Stimulated activated CD4-positive, alpha-beta T cell treated with anti-CD3 and anti-CD28 coated beads, Interleukin-4, amount 100 ng/mL, for 4 hours (primary cell): ENCODE measurements at places on chromosomes 1 and 21.

DNA sequence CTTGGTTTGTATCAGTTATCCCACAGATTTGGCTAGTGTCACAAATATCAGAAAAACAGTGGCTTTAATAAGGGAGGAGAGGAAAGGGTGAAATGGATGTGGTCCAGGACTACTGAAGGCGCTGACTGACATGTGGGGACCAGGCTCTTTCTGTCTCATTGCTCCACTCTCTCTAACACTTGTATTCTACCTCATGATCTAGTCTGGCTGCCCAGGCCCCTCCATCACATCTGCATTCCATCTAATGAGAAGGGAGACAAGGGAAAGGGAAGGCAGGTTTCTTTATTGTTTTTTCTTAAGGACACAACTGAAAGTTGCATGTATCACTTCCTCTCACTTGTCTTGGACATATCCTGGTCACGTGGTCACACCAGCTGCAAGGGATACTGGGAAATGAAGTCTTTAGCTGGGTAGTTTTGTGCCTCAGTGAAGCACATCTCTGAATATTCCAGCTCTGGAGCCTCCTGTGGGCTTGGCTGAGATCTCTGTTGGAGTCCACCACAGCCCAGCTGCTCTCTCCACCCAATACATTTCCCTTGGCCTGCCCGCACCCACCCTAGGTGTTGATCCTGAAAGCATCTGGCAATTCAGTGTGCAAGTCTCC, 42.0 kb upstream of the PADI2 start:
- no peak for DNase-seq

DNA sequence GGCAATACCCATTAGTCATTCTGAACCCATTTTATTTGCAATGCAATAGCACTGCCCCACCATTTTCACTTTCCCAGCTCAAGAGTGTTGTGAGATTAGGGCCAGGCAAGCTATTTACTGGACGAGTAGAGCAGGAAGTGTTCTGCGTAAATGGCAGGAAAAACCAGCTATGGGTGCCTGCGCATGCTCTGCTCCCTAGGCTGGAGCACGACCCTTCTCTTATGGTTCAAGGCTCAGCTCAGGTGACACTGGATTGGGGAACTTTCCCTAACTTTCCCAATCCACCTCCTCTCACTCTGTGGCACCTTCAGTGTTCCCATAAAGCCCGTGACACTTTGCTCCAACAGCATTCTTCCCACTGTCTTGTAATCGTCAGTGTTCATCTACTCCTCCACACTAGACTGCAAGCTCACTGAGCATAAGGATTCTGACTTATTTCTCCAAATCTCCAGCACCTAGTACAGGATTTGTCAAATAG, 3.6 kb upstream of the MAN1A2 start:
- no peak for DNase-seq

DNA sequence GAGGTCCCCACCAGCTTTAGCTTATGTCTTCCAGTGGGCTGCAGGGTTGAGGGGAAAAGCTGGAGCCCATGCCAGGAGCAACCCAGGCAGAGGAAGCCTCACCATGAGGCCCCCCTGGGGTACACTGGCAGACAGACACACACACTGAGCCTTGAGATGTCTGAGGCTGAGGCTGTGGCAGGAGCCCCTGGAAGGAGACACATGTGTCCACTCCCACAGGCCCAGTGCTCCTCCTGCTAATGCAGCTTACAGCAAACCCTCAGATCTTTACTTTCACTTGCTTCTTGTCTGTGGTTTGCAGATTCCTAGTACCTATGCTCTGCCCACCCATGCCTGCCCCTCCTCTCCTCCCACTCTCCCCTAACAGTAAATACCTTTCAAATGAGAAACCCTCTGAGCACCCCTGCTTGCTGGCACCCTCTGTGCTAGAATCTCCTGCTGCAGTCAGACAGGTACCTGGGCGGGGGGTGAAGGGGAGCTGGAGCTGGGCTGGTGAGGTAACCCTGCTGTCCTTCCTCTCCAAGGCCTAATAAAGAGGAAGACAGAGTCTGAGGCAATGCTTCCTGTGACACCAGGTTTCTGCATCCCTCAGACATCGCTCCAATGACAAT, 63.4 kb upstream of the NEK2 start:
- peak; percentile 44 for DNase-seq

GRCh38 chr1:84719543-84720217, 29.4 kb upstream of the SSX2IP start:
- no peak for DNase-seq

DNA sequence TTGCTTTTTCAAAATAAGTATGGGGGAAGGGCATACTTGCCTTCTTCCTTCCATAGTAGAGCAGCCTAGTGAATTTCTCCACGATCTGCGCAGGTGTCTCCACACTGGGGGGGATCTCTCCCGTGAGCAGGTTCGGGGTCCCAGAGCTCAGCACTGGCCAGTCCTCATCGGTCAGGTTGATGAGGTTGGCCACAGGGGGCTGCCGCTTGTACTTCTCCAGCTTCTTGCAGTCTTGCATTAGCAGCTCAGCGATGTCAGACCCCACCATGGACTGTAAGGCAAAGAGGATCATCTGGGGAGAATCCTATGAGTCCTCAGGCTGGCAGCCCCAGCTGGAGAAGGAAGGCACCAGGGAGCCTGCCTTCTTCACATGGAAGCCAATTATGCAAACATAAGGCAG, 11.8 kb downstream of the SEC16B start:
- no peak for DNase-seq

DNA sequence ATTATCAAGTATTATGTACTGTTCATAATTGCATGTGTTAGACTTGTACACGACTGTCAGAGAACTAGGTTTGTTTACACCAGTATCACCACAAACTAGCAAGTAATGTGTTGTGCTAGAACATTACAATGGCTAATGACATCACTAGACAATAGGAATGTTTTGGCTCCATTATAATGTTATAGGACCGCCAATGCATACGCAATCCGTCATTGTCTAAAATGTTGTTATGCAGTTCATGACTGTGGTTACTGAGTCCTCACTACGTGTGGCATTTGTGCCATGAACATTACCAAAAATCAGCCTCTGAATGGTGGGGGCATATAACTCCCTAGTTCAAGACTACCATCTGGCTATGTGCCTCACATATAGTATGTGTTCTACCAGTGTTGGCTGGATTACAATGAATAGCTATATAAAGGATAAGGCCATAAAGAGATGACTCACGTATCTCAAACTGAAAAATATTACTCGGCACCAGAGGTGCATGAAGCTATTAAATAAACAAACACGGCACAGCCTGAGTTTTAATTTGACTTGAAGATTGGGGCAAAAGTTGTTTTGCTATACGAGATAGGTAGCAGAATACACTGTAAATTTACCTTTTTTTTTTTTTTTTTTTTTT, 89.1 kb upstream of the COL24A1 start:
- no peak for DNase-seq

GRCh38 chr1:58919959-58920321, 136.1 kb upstream of the JUN start:
- no peak for DNase-seq

DNA sequence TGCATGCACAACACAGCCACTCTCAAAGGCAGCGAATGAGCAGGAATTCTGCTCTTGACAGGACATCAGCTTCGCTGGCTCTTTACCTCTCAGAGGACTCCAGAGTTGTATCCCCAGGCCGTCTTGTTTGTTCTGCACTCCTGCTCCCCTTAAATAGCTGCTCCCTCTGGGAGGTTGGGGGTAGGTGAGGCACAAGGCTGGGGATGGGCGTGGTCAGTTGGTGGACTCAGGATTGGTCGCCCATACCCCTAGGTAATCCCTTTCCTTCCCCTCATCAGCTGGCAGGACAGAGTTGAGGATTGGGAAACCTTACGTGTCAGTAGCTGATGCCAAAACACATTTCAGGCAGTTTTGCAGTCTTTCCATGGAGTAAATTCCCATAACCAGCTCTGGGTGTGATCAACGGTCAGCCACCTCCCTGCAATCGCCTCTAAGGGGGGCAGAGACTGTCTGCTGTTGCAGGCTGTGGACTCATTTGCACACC, at the start of gene PLA2G2A:
Gene PLA2G2A (minus strand): TSS at position 125 of the 484 bp plus-strand sequence. CDS start 845 bp downstream, outside the sequence.
- DNase-seq = no peak
